Fibroblast of lung (primary cell): ENCODE measurements at places on chromosomes 2 and 18.

DNA sequence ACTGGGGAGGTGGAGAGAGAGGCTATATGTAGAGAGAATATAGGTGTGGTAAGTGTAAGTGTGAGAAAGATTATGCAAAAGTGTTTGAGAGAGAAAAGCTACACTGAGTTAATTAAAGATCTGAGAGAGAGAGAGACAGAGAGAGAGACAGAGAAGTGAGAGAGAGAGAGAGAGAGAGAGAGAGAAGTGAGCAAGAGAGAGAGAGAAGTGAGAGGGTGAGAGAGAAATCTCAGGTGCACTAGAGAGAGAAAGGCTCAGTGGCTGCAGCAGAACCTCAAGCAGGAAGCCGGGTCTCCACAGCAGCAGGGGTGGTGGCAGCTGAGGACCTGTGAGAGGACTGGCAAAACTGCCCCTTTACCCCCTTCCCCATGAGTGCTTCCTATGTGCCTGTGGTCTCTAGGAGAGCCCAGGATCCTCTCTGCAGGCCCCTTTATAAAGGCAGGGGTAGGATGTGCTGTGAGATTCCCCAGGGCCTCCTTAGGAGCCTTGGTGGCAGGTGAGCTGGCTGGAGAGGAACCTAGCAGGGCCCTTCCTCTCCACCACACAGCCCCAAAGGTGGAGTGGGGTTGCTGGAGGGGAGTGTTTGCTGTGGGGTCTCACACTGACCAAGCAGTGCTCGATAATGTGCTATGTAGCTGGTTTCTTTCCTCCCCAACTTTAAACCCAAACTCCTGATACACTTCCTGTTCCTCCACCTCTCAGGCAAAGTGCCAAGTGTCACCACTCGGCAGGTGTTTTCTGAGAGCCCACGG is 52.6 kb downstream of the SLC4A5 start:
- DNase-seq, result no peak

DNA sequence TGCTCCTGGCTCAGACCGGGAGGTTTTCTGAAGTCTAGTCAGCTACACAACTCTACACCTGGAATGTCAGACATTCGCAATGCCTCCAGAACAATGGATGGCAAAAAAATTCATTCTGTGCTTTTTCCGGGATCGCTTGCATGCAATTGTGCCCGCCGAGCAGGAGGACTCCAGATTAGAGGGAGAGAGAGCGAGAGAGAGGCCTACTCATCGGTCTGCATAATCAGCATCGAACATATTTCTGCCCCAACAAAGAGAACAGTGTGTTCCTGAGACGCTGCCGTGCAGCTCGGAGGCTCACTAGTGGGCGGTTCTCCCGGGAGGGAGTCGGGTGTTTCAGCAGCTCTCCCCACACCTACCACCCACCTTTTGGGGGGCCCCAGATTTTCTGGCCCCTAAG is 117.1 kb downstream of the KLHL29 start:
- DNase-seq, result no peak

- no peak for DNase-seq
Measured at GRCh38 chr2:146415291-146415690, 1429.5 kb upstream of the ACVR2A start.

DNA sequence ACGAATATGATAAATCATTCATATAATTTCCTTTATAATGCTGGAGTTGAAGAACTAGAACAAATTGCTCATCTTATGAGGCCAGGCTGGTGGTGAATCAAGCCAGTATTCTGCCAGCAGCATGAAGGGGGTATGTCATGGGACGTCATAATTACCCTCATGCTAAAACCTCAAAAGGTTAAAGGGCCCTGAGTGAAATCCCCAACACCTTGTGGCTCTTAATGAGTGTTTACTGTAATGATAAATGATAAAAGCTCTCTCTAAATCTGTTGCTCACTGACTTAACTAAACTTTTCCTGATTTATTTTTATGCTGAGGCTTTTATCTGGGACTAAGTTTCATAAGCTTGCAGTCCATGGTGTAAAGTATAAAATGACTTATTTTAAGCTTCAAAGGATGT is 18.3 kb upstream of the NEDD4L start:
- DNase-seq, result peak; percentile 33

DNA sequence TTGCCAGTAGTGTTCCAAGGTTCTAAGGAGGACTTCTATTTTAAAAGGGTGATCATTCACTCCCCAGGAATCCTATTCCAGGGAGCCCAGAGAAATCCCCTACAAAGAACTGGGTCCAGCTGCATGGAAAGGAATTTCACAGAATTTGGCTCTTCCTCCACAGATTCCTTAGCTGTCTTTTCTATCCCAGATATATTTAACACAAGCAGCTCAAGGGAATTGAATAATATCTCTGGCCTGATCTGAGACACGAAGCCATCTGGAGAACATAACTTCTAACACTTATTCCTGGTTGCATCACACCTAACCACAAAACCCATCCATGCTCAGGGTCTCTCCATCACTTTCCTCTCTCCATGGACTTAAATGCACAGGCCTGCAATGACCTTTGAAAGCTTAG is 306.7 kb upstream of the ACVR2A start:
- peak; percentile 93 for DNase-seq

DNA sequence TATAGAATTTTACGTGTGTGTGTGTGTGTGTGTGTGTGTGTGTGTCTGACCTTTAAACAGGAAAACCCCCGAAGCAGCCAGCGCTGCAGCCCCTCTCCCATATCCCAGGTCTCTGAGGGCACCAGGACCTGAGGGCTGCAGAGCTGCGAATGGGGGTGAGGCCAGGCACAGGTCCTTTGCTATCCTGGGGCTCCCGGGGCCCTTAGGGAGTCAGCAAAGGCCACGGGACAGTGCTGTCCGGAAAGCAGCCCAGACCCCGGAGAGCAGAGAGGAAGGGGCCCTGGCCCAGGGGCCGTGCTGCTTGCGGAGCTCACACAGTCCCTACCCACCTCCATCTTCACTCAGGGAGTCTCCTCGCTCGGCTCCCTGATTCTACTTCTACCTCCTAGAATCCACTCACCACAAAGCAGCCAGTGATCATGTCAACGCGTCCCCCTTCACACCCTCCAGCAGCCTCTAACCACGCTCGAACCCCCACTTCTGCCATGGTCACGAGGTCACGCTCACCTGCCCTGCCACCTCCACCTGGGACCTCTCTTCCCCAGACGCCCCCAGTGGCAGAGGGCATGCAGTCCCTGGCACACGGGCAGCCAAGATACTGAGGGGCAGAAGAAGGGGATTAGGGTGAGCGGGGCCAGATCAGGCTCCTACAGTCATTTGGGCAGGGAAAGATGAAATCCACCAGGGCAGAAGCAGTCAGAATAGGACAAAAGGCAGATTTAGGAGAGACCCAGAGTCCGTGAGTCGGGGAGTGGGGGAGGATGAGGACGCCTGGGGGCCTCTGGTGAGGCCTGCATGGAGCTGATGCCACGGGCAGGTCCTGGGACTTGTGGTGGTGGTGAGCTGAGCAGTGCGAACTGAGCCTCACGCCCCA is 86.7 kb downstream of the USP40 start:
- no peak for DNase-seq

- DNase-seq, result peak; percentile 21
Measured at GRCh38 chr2:38073211-38074057, 2.5 kb downstream of the CYP1B1 start.

GRCh38 chr2:196367633-196368032 is 196.3 kb upstream of the STK17B start:
- no peak for DNase-seq
